Lower leg skin (tissue), 4 donors: ENCODE measurements at places on chromosomes 6 and 20.

DNA sequence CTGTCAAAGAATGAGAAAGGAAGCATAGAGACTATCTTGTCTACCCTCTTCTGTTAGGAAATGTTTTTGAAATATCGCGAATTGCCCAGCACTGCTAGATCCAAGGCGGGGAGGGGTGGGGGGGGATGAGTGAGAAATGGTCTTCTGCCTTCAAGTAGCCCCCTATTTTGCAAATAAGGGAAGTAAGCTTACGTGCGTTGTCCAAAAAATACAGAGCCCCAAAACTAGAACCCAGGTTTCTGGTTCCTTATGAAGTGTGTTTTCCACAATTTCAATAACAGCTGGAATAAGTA, 923 bp upstream of the ILRUN start:
- DNase-seq: no peak

DNA sequence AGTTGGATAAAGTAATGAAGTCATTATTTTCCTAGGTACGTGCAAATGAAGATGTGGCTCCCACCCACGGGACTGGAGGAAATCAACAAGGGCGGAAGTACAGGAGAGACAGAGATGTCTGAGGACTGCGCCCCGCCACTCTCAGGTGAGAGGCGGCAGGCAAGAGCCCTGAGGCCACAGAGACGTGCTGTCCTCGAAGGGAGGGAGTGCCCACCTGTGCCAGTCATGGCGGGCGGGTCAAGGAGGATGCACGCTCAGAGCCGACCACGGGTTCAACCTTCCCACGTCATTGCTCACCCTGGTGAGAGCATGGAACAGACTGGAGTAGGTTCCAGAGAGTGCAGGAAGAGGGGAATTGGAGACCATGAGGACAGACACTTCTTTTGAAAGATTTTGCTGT, 12.7 kb downstream of the CST8 start:
- no peak for DNase-seq

DNA sequence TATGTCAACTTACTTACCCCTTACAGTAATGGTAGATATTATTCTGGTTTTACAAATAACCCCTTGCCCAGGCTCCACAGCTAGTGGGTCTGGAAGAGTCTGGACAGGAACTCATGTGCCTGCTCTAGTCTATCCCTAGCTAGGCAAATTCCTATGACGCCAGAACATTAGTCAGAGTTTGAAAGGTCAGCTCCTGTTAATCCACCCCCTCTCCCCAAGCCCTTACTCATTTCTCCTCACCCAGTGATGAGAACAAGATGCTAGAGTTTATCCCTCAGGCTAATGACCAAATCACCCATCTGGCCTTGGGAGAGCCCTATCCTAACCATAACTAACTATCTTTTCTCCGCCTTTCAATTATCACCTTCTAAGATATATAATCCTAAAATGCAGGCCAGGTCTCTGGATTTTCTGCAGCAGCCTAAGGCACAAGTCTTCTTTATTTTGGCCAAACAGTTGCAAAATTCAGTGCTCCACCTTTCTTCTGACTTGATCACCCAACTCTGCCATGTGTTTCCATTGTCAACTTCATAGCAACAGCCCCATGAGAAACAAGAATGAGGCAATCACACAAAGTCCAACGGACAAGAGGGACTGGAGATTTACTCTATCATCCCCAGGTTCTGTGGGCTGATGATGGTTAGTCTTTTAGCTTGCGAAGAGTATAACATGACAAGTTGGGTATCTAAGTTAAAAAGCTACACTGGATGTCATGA, 113.3 kb downstream of the TASP1 start:
- no peak for DNase-seq

- peak; percentile 47 for DNase-seq
These were observed 49.3 kb downstream of the PRR18 start for GRCh38 chr6:166258854-166259276.

GRCh38 chr6:31081872-31082271, 30.5 kb downstream of the C6orf15 start:
- DNase-seq: no peak

- DNase-seq: no peak
These were observed 26.0 kb downstream of the HTR1E start for GRCh38 chr6:86963352-86963751.

GRCh38 chr6:154909821-154910220, 85.3 kb upstream of the TIAM2 start:
- peak; percentile 17 for DNase-seq

DNA sequence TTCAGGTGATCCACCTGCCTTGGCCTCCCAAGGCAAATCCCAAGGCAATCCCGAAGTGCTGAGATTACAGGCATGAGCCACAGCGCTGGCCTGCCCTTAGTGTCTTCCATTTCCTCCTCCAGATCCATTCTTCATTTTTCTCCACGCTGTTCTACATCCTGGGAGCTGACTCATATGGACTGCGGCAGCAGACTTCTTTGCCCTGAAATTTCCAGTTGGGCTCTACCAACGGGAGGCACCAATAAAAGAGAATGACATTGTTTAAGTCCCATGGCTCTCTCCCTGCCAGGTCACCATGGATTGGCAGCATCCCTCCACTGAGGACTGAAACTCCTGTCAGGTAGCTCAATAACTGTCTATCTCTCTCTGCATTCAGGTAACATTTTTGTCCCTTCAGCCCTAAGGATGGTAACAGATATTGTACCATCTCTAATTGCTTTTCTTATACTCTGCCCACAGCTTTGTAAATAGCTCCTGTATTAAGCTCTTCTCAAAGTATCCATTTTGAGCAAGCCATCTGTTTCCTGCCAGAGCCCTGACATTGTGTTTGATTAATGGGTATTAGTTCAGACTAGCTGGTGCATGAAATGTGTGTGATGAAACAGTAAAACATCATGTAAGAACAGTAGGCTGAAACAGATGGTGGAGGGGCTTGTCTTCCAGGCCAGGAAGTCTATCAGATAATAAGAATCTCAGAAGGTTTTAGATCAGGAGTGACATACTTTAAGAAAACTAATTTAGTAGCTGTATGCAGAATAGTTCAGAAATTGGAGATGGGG, 3.6 kb downstream of the TBCC start:
- DNase-seq: no peak

GRCh38 chr6:2795956-2796355, 30.8 kb downstream of the WRNIP1 start:
- no peak for DNase-seq
